ENCODE measurements at places on chromosomes 12 and 14.

GRCh38 chr12:51371295-51371953 is 19.8 kb downstream of the GALNT6 start:
- DNase-seq, result no peak

DNA sequence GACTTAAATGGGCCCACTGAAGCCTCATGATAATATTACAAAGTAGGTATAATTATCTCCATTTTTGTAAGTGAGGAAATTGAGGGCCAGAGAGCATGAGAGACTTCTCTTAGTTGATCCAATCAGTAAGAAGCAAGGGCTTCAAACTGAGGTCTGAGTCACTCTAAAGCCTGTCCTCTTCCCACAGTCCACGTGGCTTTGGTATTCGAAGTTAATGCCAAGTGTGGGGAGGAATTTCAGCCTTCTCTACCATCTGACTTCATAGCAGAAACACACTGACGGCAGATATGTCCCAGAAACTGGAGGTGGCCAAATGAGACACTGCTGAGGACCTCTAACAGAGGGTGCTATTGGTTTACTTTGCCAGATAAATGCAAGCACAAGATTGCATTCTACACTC is 114.4 kb upstream of the OVCH1 start:
- no peak for DNase-seq

DNA sequence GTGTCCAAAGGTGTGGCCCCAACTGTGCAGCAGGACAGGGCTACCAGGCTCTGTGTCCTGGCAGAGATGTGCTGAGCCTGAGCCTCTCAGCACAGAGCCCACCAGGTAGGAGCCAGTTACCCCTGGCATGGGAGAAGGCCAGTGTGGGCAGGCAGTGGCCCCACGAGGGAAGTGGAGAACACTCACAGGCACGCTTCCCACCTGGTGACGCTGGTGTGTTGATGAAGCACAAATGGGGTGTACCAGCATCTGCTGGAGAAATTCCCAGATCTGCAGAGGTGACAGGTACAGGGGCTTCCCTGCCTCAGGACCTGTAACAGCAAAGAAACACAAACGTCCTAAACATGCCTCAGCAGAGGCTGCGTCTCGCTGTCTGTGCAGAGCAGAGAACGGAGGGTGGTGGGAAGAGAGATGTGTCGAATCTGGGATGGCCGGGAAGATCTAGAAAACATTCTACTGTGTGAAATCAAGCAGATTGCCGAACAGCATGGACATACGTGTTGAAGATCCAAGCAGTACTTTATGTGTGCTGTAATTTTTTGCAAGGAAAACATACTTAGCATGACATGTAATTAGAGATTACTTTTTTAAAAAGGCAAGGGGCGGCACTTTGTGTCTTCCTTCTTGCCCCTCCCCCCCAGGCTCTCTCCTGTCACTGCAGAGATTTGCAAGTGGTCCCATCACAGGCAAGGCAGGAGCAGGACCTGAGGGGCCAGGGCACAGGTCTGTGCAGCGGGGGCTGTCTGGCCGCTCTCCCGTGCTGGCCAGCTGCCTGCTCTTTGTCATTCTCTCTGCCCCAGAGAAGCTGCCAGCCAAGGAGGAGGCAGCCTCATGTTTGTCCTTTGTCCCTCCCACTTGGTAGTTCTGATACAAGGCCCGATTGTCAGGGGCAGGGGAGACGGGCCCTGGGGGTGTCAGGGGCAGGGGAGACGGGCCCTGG is 17.3 kb downstream of the HIP1R start:
- DNase-seq, result no peak

DNA sequence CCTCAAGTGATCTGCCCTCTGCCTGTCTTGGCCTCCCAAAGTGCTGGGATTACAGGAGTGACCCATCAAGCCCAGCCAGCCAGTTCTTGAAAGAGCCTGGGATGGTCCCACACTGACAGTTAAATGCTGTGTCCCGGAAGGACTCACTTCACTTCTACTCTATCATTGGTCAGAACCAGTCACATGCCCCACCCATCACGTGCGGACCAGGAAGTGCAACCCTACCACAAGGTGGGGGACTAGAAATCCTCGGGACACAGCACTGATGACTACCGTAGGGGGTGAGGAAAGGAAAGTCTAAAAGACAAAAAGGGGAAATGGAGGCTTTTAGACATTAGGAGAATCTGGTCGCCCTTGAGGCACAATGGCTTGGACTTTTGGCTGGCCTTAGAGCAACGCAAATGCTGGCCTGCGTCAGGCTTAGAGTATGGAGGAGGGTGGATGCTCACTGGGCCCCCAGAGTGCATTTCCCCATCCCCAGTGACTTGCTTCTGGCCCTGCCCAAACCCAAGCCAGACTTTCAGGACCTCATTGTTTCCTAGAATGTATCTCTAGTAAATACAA is 207.7 kb downstream of the TTC8 start:
- no peak for DNase-seq

Measured in neural crest cell (in vitro differentiated cells).